ENCODE measurements at places on chromosomes 6 and 20. TPM values are rescaled to one million over a fixed set of nuclear protein-coding genes. Genes with fewer than 3 reads are reported as not detected.

The HRH3 gene
- not detected for total RNA-seq

The HCRTR2 gene
- total RNA-seq = not detected

The ZC3H12D gene
- 0.12 TPM for total RNA-seq

The CDC5L gene
- 18.1 TPM for total RNA-seq

The DEK gene
- 82.0 TPM for total RNA-seq

The PGC gene
- 0.08 TPM for total RNA-seq

The APCDD1L gene
- 0.05 TPM for total RNA-seq

The SLC13A3 gene
- not detected for total RNA-seq

The GJA10 gene
- not detected for total RNA-seq

The RSPO3 gene
- total RNA-seq = 66.8 TPM

The OPN5 gene
- not detected for total RNA-seq

The NFATC2 gene
- 8.4 TPM for total RNA-seq

The NAPB gene
- total RNA-seq = 2.6 TPM

The RAET1L gene
- 0.44 TPM for total RNA-seq

The BFSP1 gene
- 4.6 TPM for total RNA-seq

The PROKR2 gene
- not detected for total RNA-seq
